ENCODE measurements at places on chromosomes 5 and 9.

- peak; percentile 3 for DNase-seq
Measured at GRCh38 chr5:141567513-141568117, 51.2 kb downstream of the DIAPH1 start.

DNA sequence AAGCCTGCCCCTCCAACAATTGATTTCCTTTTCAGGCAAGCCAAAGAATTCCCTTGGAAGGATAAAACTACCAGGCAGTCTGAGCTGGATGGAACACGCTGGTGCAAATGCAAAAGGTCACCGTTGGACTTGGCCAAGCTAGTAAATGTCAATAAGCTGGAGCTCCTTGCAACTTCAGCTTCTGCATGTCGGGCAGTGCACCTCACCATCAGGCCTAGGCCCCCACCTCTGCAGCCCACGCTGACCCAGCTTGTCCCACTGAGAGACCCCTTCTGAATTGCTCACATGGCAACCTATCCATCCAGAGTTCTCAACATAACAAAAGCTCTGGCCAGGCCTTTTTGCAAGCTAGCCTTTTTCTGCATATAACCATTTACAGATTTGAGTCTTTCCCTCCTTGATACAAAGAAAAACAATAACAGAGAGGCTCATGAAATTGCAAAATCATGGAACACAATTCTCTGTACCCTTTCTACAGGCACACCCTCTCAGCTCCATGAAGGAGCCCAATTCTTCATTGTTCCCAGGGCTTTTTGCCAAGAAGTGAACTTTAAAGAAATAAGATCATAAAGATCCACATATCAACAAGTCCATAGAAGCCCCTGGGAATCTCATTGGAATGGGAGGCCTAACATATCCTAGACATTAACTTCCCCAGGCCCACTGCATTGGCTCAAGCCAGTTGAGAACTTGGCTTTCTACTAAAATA lies 123.9 kb upstream of the SLIT3 start:
- DNase-seq: no peak

- no peak for DNase-seq
Measured at GRCh38 chr5:74953937-74954720, 87.9 kb upstream of the FAM169A start.

DNA sequence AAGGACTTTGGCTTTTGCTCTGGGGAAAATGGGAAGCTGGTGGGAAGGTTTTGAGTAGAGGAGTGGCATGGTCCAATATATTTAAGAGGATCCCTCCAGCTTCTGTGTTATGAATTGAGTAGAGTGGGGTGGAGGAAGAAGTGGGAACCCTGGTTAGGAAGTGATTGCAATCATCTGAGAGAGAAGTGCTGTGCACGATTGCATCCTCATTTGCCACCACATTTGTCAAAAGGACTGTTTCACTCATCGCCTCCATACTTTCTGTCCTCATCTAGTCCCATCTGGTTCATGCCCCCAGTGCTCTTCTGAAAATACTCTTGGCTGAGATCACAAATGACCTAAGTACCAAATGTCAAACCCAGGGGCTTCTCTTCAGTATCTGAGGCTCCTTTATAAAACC lies 192.1 kb downstream of the RAB3C start:
- DNase-seq: no peak

DNA sequence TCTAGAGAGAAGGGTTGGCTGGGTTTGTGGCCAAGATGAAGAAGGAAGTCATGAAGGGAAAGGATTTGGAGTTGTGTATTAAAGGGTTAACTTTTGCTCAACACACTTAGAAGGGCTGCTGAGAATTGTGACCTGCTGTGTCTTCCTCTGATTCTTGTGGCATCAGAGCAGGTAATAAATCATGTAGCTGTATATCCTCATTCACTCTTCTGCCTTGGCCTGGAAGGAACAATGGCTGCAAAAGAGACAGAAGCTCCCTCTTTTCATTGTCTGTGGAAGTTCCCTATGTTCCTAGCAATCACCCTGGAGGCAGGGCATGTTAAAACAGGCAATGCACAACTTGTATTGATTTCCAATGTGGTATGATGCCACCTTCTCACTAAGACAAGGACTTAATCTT lies 159.1 kb downstream of the LRRC70 start:
- no peak for DNase-seq
